ENCODE measurements at places on chromosomes 7 and 10.

DNA sequence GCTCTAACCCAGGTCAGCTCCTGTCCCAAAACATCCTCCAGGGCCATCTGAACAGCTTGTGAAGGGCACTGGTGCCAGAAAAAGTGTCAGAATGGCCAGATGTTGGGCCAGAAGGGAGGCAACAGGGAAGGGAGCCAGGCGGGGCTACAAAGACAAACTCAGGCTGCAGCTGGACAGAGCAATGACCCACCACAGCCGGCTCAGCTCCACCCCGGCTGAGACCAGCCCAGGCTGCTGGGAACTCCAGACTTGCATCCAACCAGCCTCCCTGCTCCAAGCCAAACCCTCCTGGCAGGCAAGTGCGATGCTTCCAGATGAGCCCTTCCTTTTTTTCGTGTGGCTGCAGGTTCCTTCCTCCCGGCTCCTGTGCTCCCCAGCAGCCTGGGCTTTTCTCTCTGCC, 466.9 kb downstream of the PTPRN2 start:
- no peak for DNase-seq

GRCh38 chr10:86385806-86386205, 19.2 kb upstream of the GRID1 start:
- DNase-seq = no peak

GRCh38 chr10:100209303-100209702, 20.1 kb downstream of the CHUK start:
- DNase-seq = no peak

GRCh38 chr10:77855404-77856155, 71.0 kb downstream of the DLG5 start:
- DNase-seq = no peak

GRCh38 chr7:5591278-5591874, 167.7 kb upstream of the TNRC18 start:
- peak; percentile 76 for DNase-seq

DNA sequence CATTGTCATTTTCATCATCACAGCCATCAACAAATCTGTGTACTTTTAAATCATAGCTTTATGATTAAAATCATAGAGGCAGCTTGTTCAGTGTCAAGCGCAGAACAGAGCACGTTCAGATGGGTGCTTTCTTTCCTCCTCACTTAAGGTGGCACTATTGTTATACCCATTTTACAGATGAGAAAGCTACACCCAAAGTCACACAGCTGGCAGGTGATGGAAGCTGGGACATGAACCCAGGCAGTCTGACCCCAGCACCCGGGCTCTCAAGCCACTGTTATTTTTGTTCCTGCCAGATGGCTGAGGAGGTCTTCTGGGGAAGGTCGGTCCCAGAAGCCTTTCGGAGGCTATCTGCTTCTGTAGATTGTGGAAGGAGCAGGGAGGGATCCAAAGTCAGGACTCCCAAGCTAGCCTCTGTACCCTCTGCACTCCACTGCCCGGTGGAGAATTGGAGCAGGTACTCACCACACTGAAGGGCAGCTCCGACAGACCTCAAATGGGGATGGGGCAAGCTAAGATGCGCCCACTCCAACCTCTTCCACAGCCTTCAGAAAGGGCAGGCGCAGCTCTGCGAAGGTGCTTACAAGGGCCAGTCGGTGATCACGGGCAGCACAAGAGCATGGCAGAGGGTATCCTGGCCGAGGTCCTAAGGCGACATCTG, 610 bp downstream of the AVPI1 start:
- DNase-seq = no peak

- peak; percentile 22 for DNase-seq
Measured at GRCh38 chr7:97971120-97971989, 18.6 kb downstream of the OCM2 start.
